Activated naive CD4-positive, alpha-beta T cell treated with anti-CD3 and anti-CD28 coated beads, Interleukin-2, amount 50 U/mL, for 72 hours (primary cell): ENCODE measurements at places on chromosomes 4 and X.

- DNase-seq, result no peak
These were observed 36.7 kb upstream of the TLR3 start for GRCh38 chr4:186032259-186032658.

GRCh38 chrX:14027511-14028019 lies 2.1 kb downstream of the GEMIN8 start:
- no peak for DNase-seq

GRCh38 chrX:150450519-150451177 lies 87.5 kb downstream of the MAMLD1 start:
- no peak for DNase-seq

GRCh38 chr4:14309431-14309830 lies 681.9 kb upstream of the BOD1L1 start:
- no peak for DNase-seq

GRCh38 chr4:65670331-65671031 lies at the start of gene EPHA5:
EPHA5 (minus strand) TSS chr4:65670489; CDS start chr4:65669742, 747 bp downstream.
- DNase-seq, result no peak

DNA sequence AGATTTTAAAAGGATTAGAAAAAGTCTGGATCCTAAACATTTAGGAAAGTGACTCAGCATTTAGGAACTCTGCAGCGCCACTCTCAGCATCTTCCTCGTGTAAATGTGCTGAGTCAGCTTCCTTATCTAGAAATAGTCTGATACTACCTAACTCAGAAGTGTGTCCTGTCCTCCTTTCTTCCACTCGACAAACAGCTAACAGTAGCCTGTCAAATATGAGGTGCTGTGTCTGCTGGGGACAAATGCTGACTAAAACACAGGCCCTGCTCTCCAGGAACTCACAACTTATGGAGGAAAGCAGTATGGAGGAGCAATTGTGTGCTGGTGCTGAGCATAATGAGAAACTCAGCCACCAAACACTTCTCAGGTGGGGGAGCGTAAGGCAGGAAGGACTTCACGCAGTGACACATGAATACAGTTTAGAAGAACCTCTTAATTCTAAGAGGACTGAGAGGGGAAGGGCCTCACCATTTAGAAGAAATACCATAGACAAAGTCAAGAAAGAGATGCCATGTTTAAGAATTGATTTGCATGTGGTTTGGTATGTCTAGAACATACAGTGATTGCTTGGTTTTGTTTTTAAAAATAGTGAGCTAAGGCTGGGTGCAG lies 125.3 kb downstream of the SOWAHB start:
- DNase-seq, result no peak

DNA sequence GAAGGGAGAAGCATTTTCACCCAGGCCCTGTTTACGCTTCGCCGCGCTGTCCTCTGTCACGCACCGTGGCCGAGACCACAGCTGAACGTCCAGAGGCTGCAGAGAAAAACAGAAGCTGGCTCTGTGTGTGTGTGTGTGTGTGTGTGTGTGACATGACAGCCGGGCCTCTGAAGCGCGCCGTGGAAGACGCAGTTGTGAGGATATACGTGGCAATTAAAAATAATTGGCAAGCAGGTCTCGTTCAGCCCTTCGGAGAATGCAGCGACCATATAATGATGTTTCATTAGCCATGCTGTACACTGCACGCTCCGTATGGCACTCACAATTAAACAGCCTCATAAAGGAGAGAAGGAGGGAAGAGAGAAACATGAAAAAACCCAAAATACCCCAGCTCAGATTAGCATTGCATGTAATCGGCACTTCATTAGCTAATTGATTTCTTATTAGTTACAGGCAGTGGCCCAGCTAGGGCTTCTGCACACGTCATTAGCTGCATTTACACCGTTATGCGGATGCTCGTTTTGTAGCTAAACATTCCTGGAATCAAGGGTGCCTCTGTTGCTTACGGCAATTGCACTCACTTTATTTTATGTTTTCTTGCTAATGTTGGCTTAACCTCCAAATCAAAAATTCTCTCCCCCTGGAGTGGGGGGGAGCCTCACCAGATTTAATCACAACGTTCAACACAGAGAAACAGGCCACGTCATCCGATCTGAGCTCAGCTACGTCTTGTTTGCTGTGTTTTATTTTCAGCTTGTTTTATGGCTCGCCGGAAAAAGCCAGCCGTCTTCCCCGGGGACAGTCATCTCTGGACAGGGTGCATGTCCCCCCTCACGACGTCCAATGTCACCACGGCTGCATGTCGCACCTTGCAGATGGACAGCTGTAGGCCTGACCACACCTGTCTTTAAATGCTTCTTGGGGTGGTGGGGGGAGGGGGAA lies 74.6 kb upstream of the SHOX start:
- DNase-seq, result no peak

GRCh38 chr4:2798399-2799223 lies 5.7 kb downstream of the SH3BP2 start:
- peak; percentile 82 for DNase-seq

GRCh38 chr4:81207828-81208227 lies 7.2 kb downstream of the PRKG2 start:
- DNase-seq, result no peak

GRCh38 chr4:4575284-4576211 lies 33.7 kb upstream of the STX18 start:
- no peak for DNase-seq

DNA sequence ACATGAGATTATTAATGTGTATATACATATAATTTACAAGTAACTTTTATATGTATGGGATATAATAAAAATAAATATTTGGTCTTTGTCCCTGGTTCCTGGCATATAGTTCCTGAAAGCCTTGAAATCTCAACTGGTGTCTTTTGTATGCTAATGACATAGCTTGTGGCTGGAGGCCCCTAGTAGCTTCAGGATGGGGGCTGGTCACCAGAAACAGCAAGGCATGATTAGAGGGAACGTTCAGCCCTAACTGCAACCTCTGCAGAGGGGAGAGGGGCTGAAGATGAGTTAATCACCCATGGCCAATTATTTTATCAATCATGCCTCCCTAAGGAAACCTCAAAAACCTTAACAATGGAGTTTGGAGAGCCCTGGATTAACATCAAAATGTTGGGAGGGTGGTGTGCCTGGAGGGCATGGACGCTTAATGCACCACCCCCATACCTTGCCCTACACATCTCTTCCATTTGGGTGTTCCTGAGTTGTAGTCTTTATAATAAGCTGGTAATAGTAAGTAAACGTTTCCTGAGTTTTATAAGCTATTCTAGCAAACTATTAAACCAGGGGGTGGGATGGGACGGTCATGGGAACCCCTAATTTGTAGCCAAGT lies 21.3 kb downstream of the PIN4 start:
- no peak for DNase-seq

- DNase-seq, result no peak
These were observed 155.8 kb downstream of the PPARGC1A start for GRCh38 chr4:23734000-23734399.

DNA sequence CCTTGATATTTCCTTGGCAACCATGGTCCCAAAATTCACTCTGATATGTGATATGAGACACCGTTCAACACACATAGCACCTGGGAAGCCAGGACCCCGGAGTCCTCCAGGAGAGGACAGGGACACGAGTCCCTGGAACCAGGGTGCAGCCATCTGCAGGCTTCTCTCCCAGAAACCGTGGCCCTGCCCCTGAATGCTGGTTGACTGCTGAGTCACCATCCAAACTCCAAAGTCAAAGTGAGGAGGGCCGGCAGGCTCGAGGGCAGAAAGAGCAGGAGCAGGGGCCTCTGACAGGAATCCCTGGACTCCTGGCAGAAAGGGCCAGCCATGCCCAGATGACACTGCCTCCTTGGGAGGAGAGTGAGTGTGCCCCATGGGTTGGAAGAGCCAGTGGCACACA lies 6.9 kb upstream of the PNMA6A start:
- DNase-seq, result no peak

DNA sequence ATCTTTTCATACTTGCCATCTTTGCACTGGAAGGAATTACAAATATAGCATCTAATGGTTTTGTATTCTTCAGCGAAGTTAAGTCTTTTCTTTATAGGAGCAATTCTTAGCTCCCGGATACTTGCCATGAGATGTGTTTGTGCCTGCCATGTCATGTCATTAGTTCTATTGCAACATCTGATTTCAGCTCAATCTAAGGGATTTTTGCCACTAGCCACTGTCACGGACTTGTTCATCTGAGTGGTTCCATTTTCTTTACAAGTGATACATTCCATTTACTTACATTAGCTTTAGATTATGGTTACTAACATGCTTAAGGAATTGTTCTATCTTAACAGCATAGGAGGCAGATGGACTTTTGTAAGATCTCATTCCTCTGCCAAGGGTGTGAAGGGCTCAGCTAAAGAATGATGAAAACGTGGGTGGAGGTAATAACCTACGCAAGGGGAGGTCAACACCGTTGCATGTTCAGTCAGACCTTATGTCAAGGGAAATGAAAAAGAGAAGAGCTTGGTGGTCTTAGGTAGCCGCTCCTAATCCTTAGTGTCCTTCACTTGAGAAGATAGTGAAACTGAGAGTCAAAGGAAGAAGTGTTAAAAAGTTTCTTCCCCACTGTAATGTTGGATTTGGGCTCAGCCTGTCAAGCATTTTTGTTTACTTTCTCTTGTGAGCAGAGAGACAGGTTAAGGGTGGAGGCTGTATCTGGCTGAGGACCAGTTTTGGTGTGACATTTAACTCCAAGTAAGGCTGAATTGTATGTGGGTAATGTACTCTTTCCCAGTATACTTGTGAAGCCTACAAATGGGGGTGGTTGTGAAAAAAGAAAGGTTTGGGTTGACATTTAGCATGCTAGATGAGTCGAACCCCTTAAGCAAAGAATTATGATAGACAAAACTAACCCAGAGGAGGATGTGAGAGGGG lies 3.6 kb upstream of the KLHL2 start:
- DNase-seq, result no peak

GRCh38 chr4:39469429-39470077 lies 10.7 kb downstream of the LIAS start:
- DNase-seq, result no peak

DNA sequence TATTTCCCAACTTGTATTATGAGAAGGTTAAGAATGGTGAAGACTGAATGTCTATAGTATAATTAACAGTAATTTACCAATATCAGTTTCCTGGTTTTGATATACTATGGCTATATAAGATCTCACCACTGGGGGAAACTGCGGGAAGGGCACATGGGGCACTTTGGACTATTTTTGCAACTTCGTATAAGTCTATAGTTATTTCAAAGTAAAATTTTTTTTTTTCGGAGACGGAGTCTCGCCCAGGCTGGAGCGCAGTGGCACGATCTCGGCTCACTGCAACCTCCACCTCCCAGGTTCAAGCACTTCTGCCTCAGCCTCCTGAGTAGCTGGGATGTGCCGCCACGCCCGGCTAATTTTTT lies 46.1 kb downstream of the CXorf58 start:
- DNase-seq, result no peak

- no peak for DNase-seq
These were observed 99.5 kb downstream of the CXXC4 start for GRCh38 chr4:104395168-104395614.

GRCh38 chrX:68699960-68700746 lies 52.7 kb downstream of the STARD8 start:
- DNase-seq, result no peak

- no peak for DNase-seq
These were observed 111.5 kb upstream of the SFRP2 start for GRCh38 chr4:153900426-153900825.

DNA sequence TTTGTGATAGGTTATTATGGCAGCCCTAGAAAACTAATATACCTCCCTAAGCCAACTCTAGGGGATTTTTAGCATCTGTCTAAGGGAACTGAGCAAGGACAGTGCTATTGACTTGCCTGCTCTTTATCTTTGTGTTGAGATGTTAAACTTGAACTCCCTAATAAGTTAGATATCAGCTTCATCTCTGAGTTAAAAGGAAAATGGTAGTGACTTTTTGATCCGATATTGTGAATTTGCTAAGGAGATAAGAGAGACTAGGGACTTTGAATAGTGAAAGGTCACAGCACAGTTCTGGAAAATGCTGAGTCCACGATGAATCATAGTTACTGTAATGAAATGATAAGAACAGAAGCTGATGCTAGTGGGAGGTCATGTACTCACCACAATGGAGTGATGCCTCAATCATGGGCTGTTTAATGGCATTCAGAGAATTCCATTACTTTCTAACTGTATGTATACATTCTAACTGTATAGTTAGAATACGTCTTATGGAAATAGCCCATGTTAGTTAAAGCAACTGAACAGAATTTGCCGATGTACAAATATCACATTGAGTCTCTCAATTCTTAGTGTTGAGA lies 147.2 kb downstream of the GLRA3 start:
- no peak for DNase-seq

GRCh38 chr4:39043861-39044363 lies 11.7 kb upstream of the TMEM156 start:
- DNase-seq, result no peak

- no peak for DNase-seq
These were observed 7.6 kb upstream of the SYTL5 start for GRCh38 chrX:37998586-37999262.

GRCh38 chr4:151105454-151106032 lies 6.1 kb downstream of the RPS3A start:
- no peak for DNase-seq

- DNase-seq, result no peak
These were observed 277.9 kb downstream of the ADGRA3 start for GRCh38 chr4:22237846-22238494.

- no peak for DNase-seq
These were observed 38.6 kb upstream of the NHS start for GRCh38 chrX:17336377-17336776.

- DNase-seq, result peak; percentile 49
These were observed 71.0 kb downstream of the AFF1 start for GRCh38 chr4:87005690-87006425.

- no peak for DNase-seq
These were observed 146.2 kb upstream of the SCML1 start for GRCh38 chrX:17590892-17591740.

DNA sequence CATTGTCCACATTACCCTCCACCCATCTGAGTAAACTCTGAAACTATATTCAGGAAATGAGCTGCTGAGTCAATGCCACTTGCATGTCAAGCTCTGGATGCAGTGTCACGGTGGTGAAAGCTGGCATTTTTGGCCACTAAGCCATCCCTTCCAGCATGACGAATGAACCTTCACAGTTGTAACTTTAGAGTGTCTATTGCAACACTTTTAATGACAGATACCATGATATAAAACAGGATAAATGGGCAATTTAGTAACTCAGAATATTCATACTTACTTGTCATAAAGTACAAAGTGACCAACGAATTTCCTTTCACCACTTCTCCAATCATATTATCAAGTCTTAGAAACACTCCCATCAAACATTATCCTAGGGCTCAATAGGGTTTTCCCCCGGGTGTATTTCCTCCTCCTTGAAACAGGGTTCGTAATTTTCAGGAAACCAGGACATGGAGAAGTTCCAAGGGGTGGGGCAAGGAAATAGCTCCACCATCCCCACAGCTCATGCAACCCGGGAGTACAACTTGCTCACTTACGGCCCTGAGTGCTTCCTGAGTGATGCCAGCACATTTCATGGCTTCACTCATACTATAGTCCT lies 73.1 kb downstream of the MTHFD2L start:
- no peak for DNase-seq

DNA sequence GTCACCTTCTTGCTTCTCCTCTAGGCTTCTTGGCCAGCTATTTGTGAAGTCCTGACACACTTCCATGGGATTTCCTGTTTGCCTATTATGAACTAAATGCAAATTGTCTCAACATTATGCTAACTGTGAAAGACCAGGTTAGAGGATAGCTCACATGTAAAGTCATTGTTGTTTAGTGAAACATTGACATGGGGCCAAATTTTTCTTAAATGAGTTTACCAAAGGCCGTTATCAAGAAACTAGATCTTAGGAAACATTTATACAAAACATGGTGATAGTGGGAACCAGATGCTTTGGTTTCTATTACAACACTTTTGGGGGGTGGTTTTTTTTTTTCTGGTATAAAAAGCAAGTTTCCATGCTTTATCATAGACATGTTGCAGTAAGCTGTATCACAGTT lies 466.8 kb upstream of the FAM241A start:
- no peak for DNase-seq
